Hippocampal formation (tissue), 2 donors: ENCODE measurements at places on chromosomes 1 and 21.

DNA sequence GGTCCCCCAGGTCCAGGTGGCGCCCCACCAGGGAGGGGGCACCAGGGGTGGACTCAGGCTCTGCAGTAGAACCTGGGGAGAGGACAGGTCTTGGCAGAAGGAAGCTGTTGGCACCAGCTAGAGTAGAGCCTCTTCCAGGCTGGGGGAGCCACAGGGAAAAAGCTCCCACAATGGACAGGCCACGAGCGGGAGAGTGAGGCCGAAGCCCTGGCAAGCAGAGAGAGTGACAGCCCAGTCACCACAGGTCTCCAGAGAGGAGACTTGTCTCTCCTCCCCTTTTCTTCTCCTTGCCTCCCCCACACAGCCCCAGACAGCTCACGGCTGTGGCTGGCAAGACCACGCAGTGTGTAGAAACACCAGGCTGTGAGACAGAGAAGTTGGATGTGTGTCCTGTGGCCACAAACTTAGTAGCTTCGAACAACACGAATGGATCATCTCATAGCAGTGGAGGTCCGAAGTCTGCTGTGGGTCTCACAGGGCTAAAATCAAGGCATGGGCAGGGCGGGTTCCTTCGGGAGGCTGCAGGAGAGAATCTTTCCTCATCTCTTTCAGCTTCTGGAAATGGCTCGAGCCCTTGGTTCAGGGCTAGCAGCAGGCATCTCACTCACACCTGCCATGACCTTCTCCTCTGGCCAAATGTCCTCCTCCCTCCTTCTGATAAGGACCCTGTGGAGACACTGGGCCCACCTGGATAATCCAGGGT is 3.3 kb downstream of the KRTAP12-4 start:
- DNase-seq = no peak

GRCh38 chr1:64459743-64460142 is 10.2 kb upstream of the CACHD1 start:
- no peak for DNase-seq

- DNase-seq = no peak
These were observed 3.6 kb downstream of the BEND5 start for GRCh38 chr1:48773133-48773532.

- no peak for DNase-seq
These were observed 61.2 kb upstream of the ETV3 start for GRCh38 chr1:157199421-157199755.

DNA sequence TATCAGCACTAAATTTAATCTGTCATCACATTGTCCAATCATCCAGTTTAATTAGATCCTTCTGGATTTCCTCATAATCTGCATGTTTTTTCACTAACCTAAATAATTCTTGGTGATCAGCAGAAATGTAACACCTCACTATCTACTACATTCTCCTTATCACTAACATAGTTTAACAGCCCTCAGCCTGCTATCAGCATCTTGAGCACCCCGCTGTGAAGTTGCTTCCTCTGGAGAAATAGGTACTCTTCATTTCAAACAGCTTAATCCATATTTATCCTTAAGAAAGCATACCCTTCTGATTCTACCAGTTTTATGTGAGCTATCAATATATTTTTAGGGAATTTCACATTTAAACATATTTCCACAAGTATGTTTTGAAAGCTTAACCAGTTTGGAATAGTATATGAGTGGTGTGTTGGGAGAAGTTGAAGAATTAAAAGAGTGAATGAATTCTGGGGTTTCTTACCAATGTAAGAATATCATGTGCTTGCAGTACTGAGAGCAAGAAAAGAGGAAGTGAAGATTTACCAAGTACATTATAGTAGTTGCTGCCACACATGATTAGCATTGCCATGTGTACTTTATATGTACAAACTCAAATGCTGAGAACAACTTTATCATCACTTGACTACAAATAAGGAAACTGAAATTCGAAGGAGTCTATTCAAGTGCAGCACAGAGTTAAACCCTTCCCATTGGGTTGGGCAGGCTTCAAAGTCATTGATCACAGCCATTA is 771.1 kb upstream of the ADGRL4 start:
- DNase-seq = no peak

GRCh38 chr1:102942324-102942723 is 166.0 kb downstream of the COL11A1 start:
- no peak for DNase-seq

- no peak for DNase-seq
These were observed 37.8 kb upstream of the MPC2 start for GRCh38 chr1:167974698-167975097.

- DNase-seq = no peak
These were observed 71.0 kb downstream of the LMO4 start for GRCh38 chr1:87399701-87400100.

DNA sequence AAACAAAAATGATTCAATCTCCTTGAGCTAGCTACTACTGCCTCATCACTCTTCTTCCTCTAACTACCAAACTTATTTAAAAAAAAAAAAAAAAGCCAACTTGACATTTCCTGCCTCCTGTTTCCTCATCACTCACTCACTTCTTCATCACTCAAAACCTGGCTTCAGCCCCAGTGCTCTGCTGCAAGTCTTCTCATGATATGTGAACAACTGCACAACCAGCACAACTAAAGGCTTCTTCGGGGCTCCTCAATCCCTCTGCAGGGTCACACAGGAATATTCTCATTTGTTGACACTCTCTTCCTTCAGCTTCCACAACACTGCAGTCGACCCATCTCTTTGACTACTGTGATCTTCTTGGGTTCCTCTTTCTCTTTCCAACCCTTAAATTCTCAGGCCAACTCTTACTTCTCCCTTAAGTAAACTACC is 7.6 kb downstream of the MTF1 start:
- DNase-seq = no peak

GRCh38 chr1:54227091-54227602 is 27.2 kb downstream of the MRPL37 start:
- no peak for DNase-seq

DNA sequence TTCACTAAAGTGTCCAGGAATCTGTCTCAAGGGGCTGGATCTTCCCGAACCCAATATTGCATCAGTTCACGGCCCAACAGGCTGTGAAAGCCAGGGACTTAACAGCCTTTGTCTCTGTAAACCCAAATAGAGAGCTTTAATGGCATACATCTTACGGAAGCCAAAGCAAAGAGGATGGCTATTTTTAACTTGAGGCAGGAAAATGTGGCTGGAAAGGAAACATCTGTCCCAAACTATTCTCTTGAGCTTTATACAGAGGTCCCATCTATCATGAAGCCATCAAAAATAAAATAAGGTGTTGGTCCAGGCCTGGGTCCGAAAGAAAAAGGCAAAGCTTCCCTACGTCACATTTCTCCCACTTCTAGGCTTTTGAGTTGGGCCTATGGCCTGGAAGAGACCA is 7.7 kb upstream of the CD34 start:
- DNase-seq = no peak

GRCh38 chr1:31818206-31818605 is 2.4 kb upstream of the SPOCD1 start:
- DNase-seq = no peak

GRCh38 chr1:6794164-6794563 is 8.9 kb downstream of the CAMTA1 start:
- peak; percentile 42 for DNase-seq

DNA sequence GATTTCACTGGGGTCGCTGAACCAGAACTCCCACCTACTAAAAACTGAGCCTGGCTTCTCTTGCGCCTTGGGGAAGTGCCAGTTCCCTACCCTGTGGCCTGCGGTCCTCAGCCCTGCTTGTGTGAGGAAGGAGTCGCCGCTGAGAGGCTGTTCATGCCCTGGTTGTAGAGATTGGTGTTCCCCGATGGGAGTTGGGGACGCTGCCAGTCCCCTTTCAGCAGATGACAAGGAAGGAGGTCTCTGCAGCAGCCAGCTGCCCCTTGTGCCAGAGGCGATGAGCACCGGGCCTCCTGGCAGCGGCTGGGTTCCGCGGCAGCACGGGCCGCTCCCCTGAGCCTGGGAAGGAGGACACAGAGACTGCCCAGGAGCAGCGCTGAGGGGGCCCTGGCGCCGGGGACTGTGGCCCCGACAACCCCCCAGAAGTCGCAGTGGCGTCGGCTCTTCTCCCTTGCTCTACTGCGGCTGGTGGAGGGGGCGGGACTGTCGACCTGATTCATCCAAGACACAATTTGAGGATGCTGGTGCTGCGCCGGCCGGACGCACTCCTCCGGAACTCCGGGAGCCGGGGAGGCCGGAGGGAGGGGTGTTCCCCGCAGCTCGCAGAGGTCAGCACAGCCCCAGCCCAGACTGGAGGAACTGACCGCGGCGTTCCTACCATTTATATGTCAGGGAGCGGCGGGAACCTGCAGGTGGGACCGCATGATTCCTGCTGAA is 12.0 kb upstream of the ADORA3 start:
- no peak for DNase-seq
